ENCODE measurements at places on chromosomes 1 and 21. TPM values are rescaled to one million over a fixed set of nuclear protein-coding genes. Genes with fewer than 3 reads are reported as not detected.

Gene CRNN
- not detected for total RNA-seq

DNA sequence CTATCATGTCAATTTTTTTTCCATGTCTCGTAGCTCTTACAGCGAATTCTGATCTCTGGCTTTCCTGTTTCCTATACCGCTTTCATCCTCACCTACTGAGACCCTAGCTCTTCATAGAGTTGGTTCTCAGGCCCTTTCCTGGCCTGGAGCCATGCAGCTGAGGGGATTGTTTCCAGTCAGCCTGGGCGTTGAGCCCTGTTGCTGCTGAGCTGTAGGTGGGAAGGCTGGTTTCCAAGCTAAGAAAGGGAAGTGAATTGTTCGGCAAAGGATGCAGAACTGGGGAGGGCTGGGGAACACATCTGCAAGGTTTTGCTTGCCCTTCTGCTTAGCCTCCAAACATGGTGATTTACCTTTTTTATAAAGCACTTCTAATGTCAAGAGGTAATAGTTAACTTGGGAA, 41.5 kb downstream of the SPATA46 start:
- H3K36me3 ChIP-seq, result no peaks in the 10 kb centered on the region
- H3K4me1 ChIP-seq, result no peaks in the 10 kb centered on the region
- H3K27me3 ChIP-seq, result no peaks in the 10 kb centered on the region
- H3K4me3 ChIP-seq, result no peak overlapping the region
- H3K27ac ChIP-seq, result no peak overlapping the region

Gene UTS2
- 0.20 TPM for total RNA-seq

DNA sequence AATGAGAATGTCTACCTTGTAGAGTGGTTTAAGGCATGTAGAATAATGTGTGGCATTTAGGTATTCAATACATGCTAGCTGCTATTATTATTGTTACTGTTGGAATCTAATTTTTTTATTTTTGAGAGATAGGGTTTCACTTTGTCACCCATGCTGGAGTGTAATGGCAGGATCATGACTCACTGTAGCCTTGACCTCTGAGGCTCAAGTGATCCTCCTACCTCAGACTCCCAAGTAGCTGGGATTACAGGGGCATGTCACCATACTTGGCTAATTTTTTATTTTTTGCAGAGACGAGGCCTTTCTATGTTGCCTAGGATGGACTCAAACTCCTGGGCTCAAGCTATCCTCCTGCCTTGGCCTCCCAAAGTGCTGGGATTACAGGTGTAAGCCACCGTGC, 61.9 kb downstream of the EPB41 start:
- no peaks in the 10 kb centered on the region for H3K36me3 ChIP-seq
- no peaks in the 10 kb centered on the region for H3K4me1 ChIP-seq
- H3K4me3 ChIP-seq, result no peak overlapping the region
- H3K27me3 ChIP-seq, result no peaks in the 10 kb centered on the region

DNA sequence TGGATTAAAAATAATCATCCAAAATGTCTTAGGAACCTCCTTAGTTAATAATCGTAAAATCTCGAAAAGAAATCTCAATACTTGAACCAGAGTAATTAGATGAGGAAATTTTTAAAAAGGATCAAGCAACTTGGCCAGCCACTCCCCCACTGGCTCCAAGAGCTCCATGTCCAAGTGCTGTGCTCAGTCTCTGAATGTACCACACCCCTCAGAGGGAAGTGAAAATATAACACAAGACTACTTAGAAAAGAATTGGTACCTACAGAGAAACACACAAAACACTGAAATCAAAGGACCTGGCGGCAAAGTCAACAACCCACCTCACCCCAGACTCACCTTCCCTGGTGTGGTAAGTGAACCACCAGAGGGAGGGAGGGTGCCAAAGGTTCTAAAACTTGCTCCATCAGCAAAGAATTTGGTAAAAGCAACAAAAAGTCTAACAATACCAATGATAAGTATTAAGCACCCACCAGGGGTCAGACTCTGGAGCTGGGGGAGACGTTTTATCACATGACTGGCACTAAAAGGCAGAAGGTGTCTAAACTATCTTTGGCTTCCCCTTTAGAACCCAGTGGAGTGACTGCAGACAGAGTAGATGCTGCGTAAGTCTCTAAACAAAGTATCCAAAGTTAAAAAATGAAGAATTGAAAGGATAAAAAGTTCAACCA, 14.0 kb downstream of the LBR start:
- no peaks in the 10 kb centered on the region for H3K27me3 ChIP-seq
- H3K36me3 ChIP-seq, result peaks cover 4% of the 10 kb centered on the region
- no peak overlapping the region for H3K4me3 ChIP-seq
- no peak overlapping the region for H3K27ac ChIP-seq
- no peak for DNase-seq
- peaks cover 2% of the 10 kb centered on the region for H3K4me1 ChIP-seq

DNA sequence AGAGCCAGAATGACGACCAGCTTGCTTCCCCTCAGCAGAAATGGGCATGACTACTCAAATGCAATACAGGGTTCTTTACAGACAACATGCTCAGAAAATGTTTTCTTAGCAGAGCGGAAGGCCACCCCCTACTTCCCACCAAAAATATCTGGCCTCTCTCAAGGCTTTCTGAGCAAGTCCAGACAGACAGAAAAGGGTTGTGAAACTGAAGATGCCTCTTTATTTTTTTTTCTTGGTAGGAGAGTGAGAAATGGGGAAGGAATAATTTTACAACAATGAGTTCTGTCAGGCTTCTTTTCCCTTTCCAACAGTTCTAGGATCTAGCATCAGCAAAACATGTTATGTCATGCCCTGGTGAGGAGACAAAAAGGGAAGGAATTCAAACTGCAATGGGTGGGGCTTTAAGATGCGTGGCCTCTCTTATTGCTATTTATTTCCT, 172.0 kb upstream of the CAMK1G start:
- no peaks in the 10 kb centered on the region for H3K36me3 ChIP-seq
- H3K4me1 ChIP-seq, result no peaks in the 10 kb centered on the region
- no peaks in the 10 kb centered on the region for H3K27me3 ChIP-seq

- H3K4me3 ChIP-seq, result no peak overlapping the region
- no peaks in the 10 kb centered on the region for H3K4me1 ChIP-seq
These were observed 47.1 kb upstream of the TLR5 start for GRCh38 chr1:223189903-223190724.

Gene EPHA2
- 40.8 TPM for total RNA-seq

Gene CRYAA
- not detected for total RNA-seq

Gene S100A2
- total RNA-seq, result 2.4 TPM
